ENCODE measurements at places on chromosomes 6 and 20.

DNA sequence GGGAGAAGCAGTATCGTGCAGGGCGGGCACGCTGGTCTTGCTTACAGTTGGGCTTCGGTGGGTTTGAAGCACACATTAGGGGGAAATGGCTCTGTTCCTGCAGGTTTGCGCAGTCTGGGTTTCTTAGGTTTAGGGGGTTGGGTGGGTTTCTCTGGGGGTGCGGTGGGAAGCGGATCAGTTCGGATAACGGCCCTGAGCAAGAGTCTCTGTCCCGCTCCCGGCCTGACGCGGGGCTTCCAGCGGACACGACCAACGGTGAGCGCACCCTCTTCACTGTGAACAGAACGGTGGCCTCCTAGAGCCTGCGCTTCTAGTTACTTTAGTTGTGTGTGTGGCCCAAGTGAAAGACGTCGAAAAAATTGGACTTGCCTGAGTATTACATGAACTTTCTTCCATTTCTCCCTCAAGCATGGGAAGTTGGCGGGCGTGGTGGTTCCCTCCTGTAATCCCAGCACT lies 635 bp upstream of the ELOVL2 start:
- no peak for DNase-seq

DNA sequence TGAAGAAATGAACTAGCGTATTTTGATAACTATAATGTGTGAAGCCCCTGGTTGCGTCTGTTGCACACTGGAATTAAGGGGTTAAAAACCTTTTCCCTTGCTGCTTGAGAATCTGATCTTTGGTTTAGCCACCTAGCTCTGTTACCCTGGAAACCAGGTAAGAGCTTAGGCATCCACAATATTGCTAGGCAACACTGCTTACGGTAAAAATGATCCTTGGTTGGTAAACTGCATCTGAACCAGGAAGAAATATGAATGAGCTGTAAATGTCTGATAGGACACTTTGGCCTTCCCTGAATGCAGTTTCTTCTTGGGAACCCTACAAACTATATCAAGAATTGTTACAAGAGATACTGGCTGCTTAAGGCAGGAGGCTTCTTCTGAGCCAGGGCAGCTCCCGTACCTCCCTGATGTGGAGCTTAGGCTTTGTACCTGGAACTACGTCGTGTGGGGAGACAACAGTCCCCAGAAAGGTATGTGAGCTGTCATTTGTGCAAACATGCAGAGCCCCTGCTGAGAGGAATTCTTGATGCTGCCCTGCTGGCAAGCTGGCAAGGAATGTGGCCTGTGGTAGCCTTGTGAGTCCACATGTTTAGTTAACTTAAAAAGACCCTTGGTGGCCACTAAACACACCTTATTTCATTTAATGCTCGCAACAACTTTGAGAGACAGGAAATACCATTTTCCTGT lies 18.4 kb downstream of the UBE3D start:
- no peak for DNase-seq

GRCh38 chr6:50824552-50824951 lies 5.9 kb downstream of the TFAP2B start:
- no peak for DNase-seq

- no peak for DNase-seq
Measured at GRCh38 chr20:25676164-25676809, 20.4 kb downstream of the ZNF337 start.

GRCh38 chr20:57557926-57558613 lies 2.8 kb upstream of the PCK1 start:
- no peak for DNase-seq

GRCh38 chr20:51036226-51036625 lies 13.3 kb upstream of the KCNG1 start:
- DNase-seq, result no peak

DNA sequence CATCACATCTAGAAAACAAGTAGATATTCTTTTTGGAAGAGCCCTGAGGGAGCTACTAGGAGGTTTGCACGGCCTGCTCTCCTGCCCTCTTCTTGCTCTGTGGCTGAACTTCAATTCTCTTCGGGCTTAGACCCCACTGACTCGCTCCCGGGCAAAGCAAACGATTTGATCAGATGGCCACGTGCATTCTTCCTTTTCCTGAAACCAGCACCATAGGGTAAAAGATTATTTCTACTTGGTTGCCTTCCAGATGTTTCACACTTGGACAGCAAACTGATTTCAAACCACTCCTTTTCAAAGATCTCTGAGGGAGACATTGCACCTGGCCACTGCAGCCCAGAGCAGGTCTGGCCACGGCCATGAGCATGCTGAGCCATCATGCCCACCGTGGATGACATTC lies at the start of gene SLC22A1:
Gene SLC22A1, plus strand, starts transcription at position 258 of the 400 bp plus-strand sequence. Its CDS starts 121 bp downstream, at position 379.
- DNase-seq, result no peak

DNA sequence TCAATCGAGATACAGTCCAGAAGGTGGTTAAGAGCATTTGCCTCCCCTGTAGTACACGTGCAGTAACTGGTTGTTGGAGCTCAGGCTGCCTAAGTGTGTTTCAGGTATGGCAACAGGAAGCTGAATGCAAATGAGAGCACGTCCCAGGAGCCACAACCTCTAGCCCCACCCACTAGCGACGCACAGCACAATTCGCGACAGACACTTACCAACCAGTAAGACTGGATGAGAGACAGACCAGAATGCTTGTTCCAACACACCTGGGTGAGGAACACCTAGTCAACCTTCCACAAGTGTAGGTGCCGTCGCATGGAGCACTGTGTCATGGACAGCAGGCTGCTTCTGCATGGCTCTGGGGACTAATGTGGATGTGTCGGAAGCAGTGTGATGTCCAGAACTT lies 7.2 kb upstream of the SERPINB1 start:
- no peak for DNase-seq

DNA sequence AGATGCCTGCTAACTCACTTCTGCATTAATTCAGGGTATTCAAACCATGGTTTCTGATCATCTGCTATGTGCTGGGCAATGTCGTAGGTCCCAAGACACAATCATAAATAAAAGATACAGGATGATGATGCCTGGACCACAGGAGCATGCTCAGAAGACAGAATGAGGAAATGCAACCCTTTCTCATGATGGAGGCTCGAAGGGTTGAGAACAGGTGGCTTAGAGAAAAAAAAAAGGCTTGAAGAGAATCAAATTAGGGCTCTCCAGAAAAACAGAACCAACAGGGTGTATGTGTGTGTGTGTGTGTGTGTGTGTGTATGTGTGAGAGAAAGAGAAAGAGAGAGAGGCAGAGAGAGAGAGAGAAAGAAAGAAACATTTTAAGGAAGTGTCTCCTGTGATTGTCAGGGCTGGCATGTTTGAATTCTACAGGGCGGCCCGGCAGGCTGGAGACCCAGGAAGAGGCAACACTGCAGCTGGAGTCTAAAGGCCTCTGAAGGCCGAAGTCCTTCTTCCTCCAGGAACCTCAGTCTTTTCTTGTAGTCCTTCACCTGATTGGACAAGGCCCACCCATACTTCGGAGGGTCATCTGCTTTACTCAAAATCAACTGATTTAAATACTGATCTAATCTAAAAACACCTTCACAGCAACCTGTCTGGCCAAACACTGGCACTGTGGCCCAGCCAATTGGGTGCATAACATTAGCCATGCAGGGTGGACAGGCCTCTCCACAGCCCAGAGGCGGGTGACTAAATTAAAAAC lies 143.8 kb downstream of the ERMARD start:
- no peak for DNase-seq

DNA sequence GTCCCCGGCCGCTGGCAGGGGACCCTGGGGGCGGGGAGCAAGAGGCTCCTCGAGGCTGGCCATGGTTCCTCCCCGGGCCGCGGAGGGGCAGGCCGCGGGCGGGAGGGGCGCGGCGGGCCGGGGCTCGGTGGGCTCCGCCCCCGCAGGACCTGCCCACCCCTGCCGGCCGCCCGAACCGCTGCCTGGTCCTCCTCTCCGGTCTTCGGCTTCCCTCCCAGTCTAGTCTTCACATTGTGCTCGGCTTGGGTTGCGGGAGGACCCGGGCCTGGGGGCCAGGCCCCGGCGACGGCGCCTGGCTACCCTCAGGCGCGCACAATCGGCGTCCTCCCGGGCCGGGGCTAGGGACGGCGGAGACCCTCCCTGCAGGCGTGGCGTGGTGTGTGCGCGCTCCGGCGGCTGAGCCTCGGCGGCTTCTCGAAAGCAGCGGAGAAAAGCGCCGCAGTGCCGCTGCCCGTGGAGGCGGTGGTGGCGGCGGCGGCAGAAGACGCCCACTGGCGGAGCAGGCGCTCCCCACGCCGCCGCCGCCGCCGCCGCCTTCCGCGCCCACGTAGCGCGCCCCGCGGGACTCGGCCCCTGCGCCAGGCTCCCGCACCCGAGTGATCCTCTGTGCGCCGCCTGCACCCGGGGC lies at the start of gene PDE10A:
Gene PDE10A, minus strand, starts transcription at position 493 of the 628 bp plus-strand sequence. Its CDS starts 430 bp downstream, at position 63.
- no peak for DNase-seq

DNA sequence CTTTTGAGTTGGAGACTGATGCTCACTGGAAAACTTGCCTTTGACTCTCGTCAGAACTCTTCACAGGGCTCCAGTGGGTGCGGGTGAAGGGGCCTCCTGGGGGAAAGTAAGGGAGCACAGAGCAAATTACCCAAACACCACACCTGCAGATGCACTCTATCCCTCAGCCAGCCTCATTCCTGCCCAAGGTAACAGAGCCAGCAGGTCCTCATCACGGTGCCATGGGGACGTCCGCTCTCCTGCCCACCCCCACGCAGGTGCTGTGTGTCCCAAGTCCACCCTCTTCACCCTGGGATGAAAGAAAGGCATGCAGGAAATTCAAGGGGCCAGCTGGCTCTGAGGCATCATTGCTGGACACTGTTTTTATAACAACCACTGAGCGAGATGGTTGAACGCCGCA lies 269.0 kb downstream of the SMOC2 start:
- no peak for DNase-seq

DNA sequence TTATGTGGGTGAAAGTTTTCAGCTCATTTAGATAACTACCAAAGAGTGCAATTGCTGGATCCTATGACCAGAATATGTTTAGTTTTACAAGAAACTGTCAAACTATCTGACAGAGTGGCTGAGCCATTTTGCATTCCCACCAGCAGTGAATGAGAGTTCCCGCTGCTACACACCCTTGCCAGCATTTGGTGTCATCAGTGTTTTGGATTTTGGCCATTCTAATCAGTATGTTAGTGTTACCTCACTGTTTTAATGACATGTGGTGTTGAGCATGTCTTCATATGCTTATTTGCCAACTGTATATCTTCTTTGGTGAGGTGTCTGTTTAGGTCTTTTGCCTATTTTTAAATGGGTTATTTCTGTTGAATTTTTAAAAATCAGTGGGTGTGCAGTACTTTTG lies 120.9 kb downstream of the CFAP61 start:
- DNase-seq, result no peak

DNA sequence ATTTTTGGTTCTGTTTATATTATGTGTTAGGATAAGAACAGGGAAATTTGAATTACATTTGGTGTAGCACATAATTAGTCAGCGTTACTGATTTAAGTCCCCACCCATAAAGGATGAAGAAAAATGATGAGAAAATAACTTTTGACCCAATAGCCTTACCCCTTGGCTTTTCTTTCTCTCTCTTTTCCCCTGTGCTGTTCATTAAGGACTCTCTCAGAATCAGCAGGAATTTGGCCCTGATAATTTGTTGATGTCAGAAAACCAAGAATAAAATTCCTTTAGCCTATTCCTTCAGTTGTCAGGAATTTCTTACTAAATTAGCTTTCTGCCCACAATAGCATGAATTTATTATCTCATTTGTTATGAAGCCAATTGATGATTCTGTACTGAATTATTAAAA lies 18.5 kb downstream of the PLCB1 start:
- DNase-seq, result no peak

DNA sequence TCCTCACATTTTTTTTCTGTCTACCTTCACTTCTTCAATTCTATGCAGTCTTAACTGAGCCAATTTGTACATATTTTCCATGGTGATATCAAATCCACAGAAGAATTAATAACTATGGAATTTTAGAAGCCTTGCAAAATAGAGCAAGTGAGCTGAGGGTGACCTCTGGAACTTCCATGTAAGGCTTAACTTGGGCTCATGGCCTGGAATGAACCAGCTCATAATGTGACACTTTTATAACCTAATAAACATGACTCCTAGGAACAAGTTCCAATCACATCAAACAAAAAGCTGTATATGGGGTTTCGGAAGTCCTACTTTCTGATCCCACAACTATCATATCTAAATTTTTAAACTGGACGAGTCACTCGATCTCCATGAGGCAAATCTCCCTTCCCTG lies 232.4 kb downstream of the FOXA2 start:
- no peak for DNase-seq

- DNase-seq, result no peak
Measured at GRCh38 chr6:2752477-2753109, 1.9 kb upstream of the MYLK4 start.

DNA sequence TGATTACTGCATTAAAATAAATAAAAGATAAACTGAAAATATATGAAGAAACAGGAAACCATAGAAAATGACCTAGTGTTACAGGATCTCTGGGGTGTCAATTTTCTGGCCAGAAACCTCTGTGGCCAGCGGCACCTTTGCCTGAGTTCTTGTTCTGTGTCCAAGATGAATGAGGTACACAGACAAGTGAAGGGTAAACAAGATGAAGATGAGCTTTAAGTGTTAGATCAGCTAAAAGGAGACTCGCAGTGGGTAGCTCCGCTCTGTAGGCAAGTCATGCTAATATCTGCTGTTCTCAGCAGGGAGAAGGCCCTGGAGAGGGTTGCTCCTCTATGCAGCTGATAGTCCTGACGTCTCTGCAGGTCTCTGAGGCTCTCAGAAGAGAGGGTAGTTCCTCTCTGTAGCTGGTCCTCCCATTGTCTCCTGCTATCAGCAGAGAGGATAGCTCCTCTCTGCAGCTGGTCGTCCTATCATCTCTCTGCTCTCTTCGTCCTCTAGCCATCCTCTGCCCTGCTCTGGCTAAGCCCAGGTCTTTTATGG lies 35.9 kb upstream of the TBC1D22B start:
- no peak for DNase-seq

GRCh38 chr6:6820641-6821238 lies 232.2 kb downstream of the LY86 start:
- no peak for DNase-seq

GRCh38 chr6:63821442-63821841 lies 185.8 kb downstream of the PHF3 start:
- DNase-seq, result no peak

DNA sequence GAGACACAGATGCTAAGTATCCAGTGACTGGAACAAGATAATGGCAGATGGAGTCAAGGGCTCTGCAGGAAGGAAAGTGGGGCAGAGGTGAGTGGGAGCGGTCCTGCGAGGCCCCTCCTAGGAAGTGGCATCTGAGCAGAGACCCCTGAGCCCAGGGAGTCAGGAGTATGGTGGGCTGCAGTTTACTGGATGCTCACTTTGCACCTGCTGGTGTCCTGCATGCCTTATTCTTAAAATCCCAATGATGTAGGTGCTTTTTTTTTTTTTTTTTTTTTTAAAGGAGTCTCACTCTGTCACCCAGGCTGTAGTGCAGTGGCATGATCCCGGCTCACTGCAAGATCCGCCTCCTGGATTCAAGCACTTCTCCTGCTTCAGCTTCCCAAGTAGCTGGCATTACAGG lies 5.6 kb downstream of the CEBPB start:
- no peak for DNase-seq

Measured in amniotic stem cell (primary cell).